ENCODE measurements at places on chromosomes 11 and 22.
A peak's percentile ranks its signal among the peaks of the same experiment; 100 is the strongest.

- DNase-seq, result no peak
These were observed 4.6 kb upstream of the RNF185 start for GRCh38 chr22:31155422-31155821.

GRCh38 chr11:69297787-69298266 lies 3.9 kb downstream of the MYEOV start:
- DNase-seq, result no peak

GRCh38 chr11:97345032-97345431 lies 955.2 kb downstream of the JRKL start:
- no peak for DNase-seq

- no peak for DNase-seq
These were observed 111.4 kb upstream of the GRAMD1B start for GRCh38 chr11:123318623-123319022.

GRCh38 chr11:60658409-60658808 lies 41.0 kb upstream of the MS4A8 start:
- DNase-seq, result peak; percentile 20

GRCh38 chr22:45240810-45241631 lies at the start of gene KIAA0930:
Gene KIAA0930, minus strand, starts transcription at chr22:45240894. Its CDS starts 191 bp downstream, at chr22:45240703.
- no peak for DNase-seq

- DNase-seq, result no peak
These were observed 23.5 kb downstream of the SPATA19 start for GRCh38 chr11:133821776-133822175.

Data from epithelial cell of prostate (primary cell).